ENCODE measurements at places on chromosomes 4 and X. TPM values are rescaled to one million over a fixed set of nuclear protein-coding genes. Genes with fewer than 3 reads are reported as not detected.

The TREX2 gene
- polyA plus RNA-seq: 0.37 TPM

The AADAT gene
- polyA plus RNA-seq: 40.2 TPM

The MAGEA3 gene
- polyA plus RNA-seq: not detected

- no peak for DNase-seq
Observed at GRCh38 chrX:68193786-68194185, 239.5 kb downstream of the OPHN1 start.

GRCh38 chrX:86149119-86149518 lies 868 bp downstream of the DACH2 start:
- DNase-seq: no peak
